ENCODE measurements at places on chromosomes 7 and 10.

DNA sequence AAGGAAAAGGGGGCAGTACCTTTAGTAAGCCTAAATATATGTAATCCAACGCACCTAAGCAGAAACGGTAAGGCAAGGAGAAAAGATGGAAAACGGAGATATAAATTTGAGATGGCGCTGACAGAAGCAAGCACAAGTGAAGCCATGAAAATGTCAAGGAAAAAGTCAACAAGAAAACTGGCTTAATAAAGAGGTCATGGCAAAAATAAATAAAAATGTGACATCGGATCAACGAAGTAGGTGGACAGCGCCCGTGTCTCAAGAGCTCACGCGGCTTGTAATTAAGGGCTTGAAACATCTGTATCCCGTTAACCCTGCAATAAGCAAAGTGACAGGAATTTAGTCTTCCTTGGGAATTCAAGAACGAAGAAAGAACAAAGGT is 611 bp downstream of the NDUFA5 start:
- no peak for DNase-seq

DNA sequence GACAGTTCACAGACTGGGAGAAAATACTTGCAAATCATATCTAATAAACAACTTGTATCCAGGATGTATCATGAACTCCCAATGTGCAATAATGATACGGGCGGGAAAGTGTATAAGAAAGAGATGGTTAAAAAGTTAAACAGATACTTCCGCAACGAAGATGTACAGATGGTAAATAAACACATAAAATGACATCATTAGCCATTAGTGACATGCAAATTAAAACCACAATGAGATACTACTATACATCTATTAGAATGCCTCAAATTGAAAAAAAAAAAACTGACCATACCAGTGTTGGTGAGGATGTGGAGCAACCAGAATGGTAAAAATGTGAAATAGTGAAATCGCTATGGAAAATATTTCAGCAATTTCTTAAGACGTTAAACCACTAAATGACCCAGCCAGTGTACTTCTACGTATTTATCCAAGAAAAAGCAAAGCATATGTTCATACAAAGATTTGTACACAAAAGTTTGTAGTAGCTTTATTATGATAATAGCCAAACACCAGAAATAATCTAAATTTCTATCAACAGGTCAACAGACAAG is 83.5 kb downstream of the IPMK start:
- no peak for DNase-seq

- DNase-seq, result no peak
Observed at GRCh38 chr10:132641966-132642731, 104.6 kb downstream of the INPP5A start.

- DNase-seq, result peak; percentile 77
Observed at GRCh38 chr10:101367569-101368453, 13.8 kb downstream of the BTRC start.

DNA sequence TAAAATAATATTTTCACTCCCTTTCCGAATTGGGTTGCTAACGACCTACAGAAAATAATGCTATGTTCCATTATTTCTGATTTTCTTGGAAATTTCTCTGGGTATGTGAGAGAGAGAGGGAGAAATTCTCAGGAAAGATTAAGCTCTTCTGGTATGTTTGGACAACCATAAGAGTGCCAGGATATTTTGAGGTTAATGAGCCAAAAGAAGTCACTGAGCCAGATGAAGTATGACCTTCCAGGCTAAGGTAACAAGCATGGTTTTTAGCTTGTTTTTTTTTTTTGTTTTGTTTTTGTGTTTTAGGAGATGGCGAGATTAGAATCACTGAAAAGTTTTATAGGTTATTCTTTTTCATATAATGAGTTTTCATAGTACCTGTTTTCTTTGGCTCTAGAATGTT is 171.0 kb upstream of the FOXP2 start:
- peak; percentile 32 for DNase-seq

- no peak for DNase-seq
Observed at GRCh38 chr7:42274053-42274452, 37.0 kb upstream of the GLI3 start.

GRCh38 chr7:24715171-24715570 is 42.1 kb downstream of the GSDME start:
- DNase-seq, result no peak

DNA sequence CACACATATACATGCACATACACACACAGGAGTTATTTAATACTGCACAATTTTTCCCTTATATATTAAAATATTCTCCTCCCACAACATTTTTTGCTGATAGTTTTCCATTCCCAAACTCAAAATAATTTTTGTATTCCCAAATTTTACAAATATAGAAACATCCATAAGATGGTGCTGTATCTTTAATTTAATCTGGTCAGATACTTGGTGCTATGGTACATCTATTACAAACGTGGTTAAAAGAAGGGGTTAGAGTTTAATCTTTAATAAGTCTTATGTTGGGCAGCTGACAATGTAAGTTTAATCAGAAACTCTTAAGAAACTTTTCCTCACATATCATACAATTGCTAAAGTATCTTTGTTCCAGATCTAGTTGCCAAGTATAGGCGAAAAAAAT is 10.2 kb upstream of the CADPS2 start:
- no peak for DNase-seq

DNA sequence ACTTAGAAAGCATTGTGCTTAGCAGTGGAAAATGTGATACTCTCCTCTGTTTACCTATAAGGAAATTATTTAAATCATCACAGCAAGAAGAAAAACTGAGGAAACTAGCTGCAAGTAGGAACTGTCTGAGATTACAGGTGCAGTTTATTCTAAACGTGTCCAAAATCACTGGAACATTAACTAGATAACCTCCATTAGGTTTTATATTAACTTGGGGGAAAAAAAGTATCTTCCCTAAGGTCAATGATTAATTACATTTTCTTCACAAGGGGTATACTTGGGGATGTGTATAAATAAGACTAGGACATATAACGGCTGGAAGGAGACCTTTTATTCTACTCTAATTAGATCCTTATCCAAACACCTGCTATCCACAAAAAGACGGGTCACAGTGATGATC is 3.7 kb downstream of the GOT1 start:
- DNase-seq, result no peak

- peak; percentile 81 for DNase-seq
Observed at GRCh38 chr7:5596046-5596895, 172.6 kb upstream of the TNRC18 start.

DNA sequence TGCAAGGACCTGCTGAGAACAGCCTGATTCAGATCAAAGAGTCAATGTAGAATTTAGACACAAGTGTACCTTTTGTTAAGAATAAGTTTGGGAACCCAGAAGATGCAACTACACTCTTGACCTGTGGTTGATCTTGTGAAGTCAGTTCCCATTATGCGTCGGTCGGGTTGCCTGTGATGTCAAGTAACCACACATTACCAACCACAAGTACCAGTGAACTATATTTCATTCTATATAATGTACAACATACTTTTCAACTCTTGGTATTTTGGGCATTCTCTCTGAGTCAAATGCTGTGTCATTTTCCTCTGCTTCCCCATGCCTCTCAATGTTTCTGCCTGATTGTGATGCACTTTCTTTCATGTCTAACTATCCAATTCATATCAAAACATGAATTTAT is 426.2 kb downstream of the ETV1 start:
- DNase-seq, result no peak

- peak; percentile 7 for DNase-seq
Observed at GRCh38 chr10:91251430-91252056, 31.1 kb downstream of the PCGF5 start.

DNA sequence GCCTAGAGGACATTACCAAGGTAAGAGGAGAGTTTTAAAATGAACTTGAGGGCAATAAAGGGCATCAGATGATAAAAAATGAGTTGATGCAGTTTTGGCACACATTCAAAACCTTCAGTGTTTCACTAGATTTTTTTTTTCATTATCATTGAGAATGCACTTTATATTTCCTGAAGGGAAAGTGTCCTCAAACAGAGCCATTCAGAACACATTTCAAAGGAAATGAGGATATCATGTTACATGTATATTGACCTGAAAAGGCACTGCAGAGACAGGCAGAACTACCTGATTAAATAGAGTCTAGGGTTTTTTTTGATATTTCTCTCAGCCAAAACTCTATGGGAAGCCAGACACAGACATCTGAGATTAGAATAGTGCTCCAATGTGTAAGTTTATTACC is 454.0 kb downstream of the NEBL start:
- DNase-seq, result no peak

- DNase-seq, result no peak
Observed at GRCh38 chr7:110800984-110801383, 289.9 kb upstream of the LRRN3 start.

- peak; percentile 2 for DNase-seq
Observed at GRCh38 chr10:78211561-78212051, 177.9 kb downstream of the RPS24 start.

- no peak for DNase-seq
Observed at GRCh38 chr10:78579995-78580394, 488.8 kb upstream of the ZMIZ1 start.

DNA sequence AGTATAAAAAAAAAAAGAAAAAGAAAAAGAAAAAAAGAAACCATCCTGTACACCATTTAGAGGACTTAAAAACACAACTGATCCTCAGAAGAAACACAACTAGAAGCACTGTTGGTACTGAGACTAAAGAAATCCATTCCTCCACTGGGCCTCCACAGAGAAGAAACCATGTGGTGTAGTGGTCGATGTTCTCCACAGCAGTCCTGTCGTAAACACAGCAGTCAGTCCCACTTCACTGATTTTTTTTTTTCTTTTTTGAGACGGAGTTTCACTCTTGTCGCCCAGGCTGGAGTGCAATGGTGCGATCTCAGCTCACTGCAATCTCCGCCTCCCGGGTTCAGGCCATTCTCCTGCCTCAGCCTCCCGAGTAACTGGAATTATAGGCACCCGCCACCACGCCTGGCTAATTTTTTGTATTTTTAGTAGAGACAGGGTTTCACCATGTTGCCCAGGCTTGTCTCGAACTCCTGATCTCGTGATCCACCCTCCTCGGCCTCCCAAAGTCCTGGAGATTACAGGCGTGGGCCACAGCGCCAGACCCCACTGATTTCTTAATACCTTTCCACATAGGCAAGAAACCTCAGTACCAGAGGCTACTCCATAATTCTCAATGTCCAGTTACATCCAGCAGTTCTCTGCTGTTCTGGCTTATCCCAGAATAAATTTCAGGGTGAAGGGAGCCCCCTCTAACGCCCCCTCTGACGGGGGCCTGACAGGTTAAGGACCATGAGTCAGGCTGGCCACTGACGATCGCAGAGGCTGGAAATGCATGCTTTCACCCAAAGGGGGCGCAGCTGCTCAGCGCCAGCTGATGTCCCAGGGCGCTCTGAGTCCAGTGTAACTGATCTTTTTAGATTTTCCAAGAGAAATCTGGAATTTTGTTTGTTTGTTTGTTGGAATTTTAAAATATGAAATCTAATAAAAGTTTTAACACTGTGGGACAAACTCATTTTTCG is 24.8 kb upstream of the FFAR4 start:
- DNase-seq, result no peak

GRCh38 chr7:127819975-127820731 is 168.2 kb downstream of the SND1 start:
- DNase-seq, result peak; percentile 52

DNA sequence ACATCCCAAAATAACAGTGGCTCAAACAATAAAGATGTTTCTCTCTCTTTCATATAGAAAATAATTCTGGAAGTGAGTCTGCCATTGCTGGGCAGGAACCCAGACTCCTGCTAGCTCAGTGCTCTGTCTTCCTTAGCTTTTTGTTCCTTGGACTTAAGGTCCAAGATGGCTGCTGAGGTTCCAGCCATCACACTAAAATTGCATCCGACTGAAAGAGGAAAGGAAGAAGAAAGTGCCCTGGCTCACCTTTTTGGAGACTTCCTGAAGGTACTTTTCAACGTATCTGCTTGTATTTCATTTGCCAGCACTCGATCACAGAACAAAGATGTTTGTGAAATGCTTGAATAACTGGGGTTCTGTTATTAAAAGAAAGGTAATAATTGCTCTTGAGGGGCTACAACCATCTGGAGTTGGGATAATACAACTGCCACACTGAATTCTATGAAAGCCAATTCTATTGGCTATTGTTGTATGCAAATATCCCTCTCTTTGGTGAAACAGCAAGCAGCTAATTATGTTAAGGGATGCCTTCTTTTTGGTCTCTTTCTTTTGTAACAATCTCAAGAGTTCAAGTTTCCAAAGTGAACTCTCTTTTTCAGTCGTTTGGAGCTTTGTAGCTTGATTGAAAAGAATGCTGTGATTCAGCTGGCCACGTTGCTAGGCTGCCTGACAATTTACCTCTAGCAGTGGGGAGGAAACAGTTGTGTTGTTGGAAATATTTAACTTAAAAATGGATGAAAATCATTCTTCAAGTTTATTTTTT is 83.9 kb downstream of the BAMBI start:
- DNase-seq, result no peak

GRCh38 chr7:99112097-99112496 is 31.8 kb downstream of the SMURF1 start:
- DNase-seq, result peak; percentile 53

- no peak for DNase-seq
Observed at GRCh38 chr7:100629117-100629716, 12.1 kb downstream of the TFR2 start.

- no peak for DNase-seq
Observed at GRCh38 chr7:45219801-45220435, 62.3 kb downstream of the RAMP3 start.

GRCh38 chr7:55022002-55022985 is 3.5 kb downstream of the EGFR start:
- no peak for DNase-seq

DNA sequence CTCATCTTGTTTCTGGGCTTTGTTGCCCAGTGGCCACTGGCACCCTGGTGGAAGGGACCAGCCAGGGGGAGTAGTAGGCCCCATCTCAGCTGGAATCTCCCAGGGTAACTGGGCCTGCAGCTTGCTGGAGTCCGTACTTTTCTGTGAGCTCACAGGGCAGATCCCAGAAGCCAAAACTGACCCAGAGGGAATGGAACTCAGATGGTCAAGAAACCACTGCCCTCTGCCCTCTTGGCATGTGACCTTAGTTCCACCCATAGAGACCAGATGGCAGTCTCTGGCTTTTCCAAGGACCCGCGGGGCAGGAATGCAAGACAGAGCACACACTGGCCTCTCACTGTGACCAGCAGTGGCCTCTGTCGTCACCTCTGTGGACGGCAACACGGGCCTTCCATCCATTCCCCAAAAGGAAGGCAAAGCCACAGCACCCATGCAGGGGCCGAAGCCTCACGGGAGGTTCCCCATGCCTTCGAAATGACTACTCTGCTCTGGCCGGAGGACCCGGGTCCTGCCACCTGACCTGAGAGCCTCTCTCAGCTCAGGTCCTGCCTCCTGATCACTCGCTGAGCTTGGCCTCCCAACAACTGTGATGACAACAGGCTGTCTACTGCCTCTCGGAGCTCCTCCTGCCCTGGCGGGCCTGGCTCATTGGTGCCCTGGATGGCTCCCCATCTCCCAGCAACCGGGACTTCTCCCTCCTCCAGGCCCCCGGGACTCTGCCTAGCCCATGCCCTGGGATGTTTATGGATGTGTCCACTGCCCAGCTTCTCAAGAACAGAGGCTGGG is 29.9 kb downstream of the MYL10 start:
- DNase-seq, result no peak
